Umbilical cord (tissue), 2 donors: ENCODE measurements at places on chromosomes 6 and 20.

GRCh38 chr6:127923135-127923534 lies 22.3 kb upstream of the THEMIS start:
- no peak for DNase-seq

- DNase-seq = no peak
Measured at GRCh38 chr6:70864401-70864800, 92.5 kb downstream of the B3GAT2 start.

DNA sequence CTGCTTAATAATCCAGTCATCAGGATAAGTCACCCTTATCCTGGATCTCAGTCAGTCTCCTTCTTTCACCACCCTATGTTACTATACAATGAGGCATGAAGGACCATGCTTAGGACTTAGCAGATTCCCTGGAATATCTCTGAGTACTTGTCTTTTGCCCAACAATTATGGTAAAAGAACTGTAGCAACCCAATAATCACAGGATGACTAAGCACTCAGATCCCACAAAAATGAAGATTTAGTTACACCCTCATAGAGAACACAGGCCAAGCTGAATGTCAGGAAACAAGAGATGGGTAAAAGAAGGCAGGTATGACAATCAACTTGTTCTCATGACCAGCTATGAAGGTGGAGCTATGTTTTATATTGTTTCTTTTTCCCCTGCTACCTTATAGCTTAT lies 91.4 kb downstream of the EDN1 start:
- no peak for DNase-seq

- DNase-seq = no peak
Measured at GRCh38 chr6:149340200-149340599, 22.7 kb downstream of the TAB2 start.

GRCh38 chr6:1473166-1473565 lies 83.8 kb downstream of the FOXF2 start:
- no peak for DNase-seq

DNA sequence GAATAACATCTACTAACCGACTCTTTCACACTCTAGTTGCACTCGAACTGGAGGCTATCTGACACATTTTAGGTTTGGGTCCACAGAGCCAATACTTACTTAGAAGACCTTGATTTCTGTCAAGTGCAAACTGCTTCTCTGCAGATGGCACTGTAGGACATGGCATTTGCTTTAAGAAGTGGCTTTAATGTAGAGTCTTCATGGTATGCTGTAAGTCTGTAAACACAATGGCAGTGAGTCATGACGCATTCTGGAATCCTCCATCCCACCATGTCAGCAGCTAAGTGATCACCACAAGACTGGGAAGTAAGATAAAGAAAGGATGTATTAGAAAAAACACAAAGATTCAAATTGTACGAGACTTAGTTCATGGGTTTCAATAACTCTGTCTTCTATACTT lies 377.0 kb upstream of the NOX3 start:
- peak; percentile 32 for DNase-seq

- DNase-seq = no peak
Measured at GRCh38 chr6:105112577-105112976, 67.2 kb downstream of the POPDC3 start.

- no peak for DNase-seq
Measured at GRCh38 chr6:157885876-157886275, 62.8 kb downstream of the SNX9 start.

GRCh38 chr6:14965424-14966075 lies 280.3 kb upstream of the JARID2 start:
- no peak for DNase-seq

GRCh38 chr20:32780749-32781655 lies 18.8 kb downstream of the DNMT3B start:
- no peak for DNase-seq

DNA sequence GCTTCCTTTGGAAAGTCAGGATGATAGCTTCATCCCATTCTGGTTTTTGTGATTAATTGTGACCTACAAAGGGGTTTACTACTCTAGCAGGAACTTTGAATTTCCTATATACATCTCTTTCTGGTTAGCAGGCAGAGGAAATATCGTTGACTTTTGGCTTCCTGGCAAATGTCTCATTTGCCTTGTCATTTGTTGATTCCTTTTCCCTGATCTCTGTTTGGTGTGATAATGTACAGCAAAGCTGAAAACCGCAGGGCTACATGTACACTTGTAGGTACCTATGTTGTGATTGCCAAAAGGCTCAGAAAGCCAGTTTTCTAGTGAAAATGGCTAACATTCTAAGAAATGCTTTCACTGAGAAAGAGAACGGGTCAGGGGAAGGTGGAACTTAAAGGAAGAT lies 44.3 kb downstream of the TOP1 start:
- DNase-seq = no peak

DNA sequence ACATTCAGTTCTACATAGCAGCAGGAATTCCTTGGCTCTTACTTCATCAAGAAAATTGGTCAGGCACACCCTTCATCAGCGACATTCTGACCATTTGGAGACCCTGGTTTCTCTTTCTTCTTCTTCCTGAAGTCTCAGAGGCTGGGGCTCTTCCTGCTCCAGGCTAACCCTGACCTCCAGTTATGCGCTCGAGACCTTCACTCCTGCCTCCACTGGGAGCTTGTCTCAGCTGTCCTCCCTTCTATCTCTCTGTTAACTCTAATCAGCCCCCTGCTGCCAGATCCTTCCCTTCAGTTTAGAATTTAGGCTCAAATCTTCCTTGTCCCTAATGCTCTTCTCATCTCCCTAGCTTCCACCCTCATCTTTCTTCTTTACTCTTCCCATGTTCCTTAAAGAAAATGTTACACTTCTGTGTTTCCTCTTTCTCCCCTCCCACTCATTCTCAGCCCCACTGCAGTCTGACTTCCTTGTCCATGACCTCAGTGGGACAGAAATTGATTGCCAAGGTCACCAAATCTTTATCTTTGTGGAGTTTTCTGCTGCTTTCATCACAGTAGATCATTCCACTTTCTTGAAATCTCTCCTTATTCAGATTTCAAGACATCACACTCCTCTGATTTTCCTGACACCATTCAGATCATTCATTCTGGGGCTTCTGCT lies 8.4 kb upstream of the HLA-DOA start:
- DNase-seq = no peak

DNA sequence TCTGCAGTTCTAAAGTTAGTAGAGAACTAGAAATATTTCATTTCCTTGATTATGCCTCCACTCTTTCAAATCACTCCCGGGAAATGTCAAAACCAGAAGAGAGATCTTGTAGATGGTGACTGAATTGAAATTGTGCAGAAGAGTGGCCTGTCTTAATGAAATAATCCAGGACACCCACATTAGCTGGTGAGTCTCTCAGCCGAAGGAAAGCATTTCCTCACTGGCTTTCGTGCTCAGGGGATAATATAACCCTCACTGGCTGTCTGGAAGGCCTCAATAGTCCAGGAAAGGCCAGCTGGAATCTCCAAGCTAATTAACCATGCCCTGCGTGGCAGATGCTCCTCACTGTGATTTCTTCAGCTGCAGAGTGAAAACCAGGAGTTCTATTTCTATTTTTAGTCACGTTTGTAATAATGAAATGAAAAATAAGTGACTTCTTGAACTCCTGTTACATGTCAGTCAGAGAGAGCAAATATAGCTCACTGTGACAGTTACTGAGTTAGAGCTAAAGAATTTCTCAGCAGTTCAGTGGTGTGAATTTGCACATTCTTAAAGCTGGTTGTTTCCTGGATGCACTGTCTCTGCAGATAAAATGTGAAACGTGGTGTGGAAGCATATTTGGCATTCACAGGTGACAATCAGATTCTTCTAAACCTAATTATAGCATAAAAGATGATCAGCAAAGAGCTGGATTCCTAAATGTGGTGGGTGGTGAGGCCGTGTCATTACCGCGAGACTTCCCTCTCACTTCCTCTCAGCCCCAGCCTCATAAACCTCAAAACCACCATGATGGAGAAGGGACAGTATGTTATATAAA lies 211.7 kb downstream of the LMBRD1 start:
- peak; percentile 87 for DNase-seq

GRCh38 chr6:32583527-32583898 lies 6.1 kb downstream of the HLA-DRB1 start:
- DNase-seq = no peak

- DNase-seq = peak; percentile 98
Measured at GRCh38 chr6:90362318-90362717, 65.7 kb upstream of the BACH2 start.

DNA sequence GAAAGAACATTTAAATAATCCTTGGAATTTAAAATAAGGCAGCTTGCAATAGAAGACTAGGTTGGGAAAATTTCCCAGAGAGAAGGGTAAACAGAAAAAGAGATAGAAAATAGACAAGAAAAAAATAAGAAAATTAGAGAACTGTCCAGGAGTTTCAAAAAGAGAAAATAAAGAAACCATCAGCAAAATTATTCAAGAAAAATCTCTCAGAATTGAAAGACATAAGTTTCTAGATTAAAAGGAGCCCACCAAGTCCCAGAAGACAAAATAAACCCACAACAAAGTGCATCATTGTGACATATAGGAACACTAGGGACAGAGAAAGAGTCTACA lies 88.6 kb upstream of the CDYL start:
- DNase-seq = no peak

DNA sequence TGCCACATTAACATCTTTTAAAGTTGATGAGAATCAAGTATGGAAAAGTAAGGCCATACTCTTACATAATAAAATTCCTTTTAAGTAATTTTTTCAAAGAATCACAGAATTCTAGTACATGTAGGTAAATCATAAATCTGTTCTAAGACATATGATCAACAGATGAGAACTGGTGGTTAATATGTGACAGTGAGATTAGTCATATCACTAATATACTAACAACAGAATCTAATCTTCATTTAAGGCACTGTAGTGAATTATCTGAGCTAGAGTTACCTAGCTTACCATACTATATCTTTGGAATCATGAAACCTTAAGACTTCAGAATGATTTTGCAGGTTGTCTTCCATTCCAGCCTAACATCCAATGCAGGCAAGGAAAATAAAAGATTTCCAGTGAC lies 11.6 kb downstream of the PLN start:
- no peak for DNase-seq

GRCh38 chr6:111757342-111757741 lies 115.9 kb downstream of the FYN start:
- no peak for DNase-seq

- no peak for DNase-seq
Measured at GRCh38 chr6:13761361-13762036, 49.9 kb upstream of the RANBP9 start.

- no peak for DNase-seq
Measured at GRCh38 chr6:39130691-39131090, 15.7 kb upstream of the SAYSD1 start.

DNA sequence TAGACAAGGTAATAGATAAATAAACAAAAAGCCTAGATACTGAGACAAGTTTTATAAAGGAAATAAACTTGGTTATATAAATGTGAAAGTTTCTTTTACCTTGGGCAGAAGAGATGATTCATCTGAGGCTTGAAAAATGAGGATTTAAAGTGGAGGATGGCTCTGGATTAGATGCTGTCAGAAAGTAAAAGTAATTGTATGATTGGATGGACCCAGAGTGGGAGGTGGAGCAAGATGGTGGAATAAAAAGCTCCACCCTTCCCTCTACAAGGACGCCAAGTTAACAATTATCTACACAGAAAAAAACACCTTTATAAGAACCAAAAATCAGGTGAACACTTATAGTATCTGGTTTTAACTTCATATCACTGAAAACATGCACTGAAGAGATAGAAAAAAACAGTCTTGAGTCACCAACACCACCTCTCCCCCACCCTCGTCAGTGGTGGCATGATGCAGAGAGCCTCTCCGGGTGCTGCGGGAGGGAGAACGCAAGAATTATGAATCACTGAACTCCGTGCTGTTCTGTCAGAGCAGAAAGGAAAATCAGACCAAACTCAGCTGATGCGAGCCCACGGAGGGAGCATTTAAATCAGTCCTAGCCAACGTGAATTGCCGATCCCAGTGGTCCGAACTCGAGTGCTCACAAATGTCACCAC lies 84.7 kb upstream of the GJE1 start:
- no peak for DNase-seq

DNA sequence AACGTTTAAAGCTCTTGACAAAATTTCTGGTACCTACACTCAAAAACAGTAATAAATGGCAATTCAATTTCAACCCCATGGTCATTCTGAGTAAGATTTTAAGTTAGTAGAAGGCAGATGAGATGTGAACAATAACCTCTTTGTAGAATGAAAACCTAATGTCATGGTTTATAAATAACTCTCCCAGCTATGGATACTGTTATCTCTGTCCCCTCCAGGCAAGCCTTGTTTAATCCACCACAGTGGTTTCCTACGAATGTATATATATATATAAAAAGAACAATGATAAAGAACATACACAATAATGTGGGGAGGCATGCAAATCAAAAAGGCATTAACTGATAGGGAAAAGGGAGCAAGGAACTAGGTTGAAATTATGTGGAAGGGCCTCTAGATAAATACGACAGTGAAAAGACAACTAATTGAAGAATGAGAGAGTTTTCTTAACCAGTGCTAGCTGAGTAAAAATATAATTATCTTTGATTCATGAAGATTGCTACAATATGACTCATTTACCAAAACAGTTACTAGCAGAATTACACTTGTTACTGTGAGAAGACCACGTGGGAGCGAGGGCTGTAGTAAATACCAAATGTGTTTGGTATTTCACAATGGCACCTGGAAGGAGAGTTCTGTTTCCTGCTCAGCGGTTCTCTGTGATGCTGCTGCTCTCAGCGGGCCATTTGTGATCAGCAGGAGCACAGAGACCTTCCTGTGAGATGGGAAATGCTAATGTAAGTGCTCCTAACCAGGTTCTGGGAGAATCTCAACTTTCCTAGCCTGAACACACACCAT lies 173.7 kb downstream of the MBOAT1 start:
- DNase-seq = no peak

DNA sequence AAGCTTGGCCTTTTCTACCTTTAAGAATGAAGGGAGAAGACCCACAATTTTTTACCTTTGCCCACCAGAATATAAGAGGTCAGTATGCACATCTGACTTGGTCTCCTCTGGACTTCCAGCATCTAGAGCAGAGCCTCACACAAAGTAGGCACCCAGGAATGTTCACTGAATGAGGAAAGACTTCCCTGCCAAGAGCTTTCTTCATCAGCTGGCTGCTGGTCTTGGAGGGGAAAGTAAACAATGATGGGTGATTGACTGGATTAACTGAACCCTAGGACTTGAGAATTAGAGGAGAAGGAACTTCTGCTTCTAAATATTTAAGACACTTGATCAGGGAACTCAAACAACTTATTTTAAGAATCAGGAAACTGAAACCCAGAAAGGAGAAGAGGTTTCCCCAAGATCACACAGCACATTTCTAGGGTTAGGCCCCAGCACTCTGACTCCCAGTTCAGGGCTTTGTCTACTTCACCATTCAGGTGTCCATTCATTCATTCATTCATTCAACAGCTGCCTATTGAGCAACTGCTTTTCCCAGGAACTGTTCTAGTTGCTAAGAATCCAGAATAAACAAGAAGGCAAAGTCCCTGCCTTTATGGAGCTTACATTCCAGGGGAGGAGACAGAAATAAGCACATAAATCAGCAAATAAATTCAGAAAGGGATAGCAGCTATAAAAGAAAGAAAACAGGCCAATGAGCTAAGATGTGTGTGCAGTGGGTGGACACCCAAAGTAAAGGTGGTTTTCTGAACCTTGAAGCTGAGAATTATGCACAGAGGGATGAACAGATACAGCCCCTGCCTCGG lies 216.9 kb upstream of the LRFN2 start:
- DNase-seq = no peak
